Mucosa of gallbladder (tissue), 1 donor: ENCODE measurements at places on chromosomes 1 and 21. TPM values are rescaled to one million over a fixed set of nuclear protein-coding genes. Genes with fewer than 3 reads are reported as not detected.
A peak's percentile ranks its signal among the peaks of the same experiment; 100 is the strongest.

DNA sequence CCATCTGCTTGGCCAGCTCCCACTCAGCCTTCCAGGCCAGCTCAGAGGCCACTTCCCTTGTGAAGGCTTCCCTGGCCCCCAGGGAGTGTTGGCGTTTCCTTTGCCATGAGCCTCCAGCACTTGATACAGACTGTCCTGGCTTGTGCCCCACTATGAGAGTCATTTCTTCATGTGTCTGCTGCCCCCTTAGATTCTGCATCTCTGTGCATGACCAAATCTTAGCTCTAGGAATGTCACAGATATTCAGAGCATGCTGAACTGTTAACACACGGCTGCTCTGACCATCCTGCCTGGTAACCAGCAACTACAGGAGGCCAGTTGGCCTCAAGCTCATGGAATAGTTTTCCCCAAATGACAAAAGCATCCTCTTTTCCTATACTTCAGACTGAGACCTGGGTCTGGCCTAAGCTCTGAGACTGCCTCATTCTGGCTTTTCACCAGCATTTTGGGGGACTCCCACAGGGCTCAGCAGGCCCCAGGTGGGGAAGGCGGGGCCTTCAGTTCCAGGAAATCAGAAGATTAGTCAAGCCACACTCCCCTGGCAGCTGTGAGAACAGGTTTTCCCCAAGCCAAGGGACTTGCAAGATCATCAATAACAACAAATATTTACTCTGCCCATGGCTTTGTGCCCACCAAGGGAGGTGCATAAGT lies 182.6 kb upstream of the EDN2 start:
- no peak for DNase-seq

The SYT14 gene
- 0.06 TPM for total RNA-seq

GRCh38 chr21:44556879-44557278 lies 1.7 kb downstream of the KRTAP10-3 start:
- no peak for DNase-seq

The SPAG17 gene
- 2.7 TPM for total RNA-seq

DNA sequence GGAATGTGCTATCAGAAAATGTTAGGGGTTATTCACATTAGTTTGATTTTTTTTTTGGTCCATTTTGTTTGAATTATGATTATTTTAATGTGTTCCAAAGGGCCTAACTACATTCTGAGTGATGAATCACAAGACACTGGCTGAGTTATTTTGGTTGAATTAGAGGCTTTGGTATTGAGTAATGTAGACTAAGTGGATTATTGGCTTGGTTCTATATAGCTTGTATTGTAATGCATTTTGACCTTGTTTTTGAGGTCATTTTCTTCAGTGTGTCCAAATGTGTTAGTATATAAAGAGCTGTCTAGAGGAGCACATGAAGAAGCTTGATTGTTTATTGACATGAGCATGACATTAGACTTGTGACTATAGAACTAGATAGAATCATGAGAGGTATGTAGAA lies 3.4 kb downstream of the ZNF326 start:
- DNase-seq = no peak

GRCh38 chr21:38646213-38646837 lies 148.0 kb upstream of the ERG start:
- DNase-seq = no peak

The MAP3K6 gene
- total RNA-seq = 50.9 TPM

The KIAA1614 gene
- total RNA-seq = 7.7 TPM

The ANGPTL1 gene
- total RNA-seq = 24.2 TPM

DNA sequence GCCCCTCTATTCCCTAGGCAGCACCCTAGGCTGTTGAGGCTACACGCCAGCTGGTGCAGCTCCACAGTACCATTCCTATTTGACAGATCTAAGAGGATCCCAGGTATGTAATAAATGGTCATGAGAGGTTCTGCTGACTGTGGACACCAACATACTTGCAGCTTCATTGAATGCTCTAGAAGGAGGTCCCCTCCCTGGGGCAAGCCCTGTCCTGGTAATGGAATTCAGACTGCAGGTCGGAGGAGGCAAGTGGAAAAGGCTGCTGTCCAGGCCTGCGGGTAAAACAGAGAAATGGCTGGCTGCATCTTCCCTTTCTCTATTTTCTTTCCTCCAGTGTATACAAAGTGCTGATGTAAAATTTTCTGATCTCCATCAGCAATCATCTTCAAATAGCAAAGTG lies 66.1 kb upstream of the ZNF648 start:
- DNase-seq = no peak

- no peak for DNase-seq
These were observed 90.0 kb downstream of the VWA5B1 start for GRCh38 chr1:20380616-20381035.

DNA sequence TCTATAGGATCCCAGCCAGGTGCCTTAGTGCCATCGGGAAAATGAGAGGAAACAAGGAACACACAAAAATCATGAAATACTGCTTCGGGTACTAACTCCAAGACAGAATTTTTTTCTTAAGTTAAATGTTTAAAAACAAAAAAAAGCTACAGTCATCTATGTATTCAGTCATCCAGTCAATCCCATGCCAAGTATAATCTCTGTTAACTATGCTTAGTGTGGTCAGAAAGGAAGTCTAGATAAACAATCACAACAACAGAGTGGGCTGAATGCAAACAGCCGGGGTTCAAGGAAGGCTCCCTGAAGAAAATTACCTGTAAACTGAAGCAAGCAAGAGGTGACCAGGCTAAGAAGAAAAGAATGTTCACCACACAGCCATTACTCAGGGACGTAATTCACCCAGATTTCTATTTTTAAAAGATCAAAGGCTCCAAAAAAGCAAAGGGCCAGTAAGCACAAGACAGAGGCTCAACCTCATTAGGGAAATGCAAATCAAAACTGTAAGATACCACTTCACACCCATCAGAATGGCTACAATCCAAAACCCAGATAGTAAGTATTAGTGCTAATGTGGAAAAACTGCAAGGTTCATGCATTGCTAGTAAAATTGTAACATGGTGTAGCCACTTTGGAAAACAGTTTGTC lies 53.0 kb downstream of the RERE start:
- no peak for DNase-seq

GRCh38 chr1:93805027-93805610 lies 73.9 kb downstream of the DNTTIP2 start:
- DNase-seq = no peak

DNA sequence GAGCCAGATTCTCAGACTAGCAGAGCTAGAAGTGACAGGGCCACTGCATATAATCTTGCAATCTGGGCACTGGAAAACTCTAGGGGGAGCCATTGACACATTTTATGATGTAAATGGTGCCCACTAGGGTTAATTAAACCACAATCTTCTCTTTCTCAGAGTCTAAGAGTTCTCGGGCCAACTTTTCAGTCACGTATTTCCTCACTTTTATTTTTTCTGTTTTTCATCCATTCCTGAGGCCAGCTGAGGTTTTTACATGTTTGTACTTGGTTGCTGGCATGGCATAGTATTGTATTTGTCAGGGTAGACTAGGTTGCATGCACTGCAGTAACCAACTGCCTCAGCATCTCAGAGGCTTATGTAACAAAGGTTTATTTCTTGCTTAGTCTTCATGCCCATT lies 138.2 kb downstream of the ZNF326 start:
- DNase-seq = peak; percentile 31

GRCh38 chr1:226506921-226507320 lies 41.6 kb upstream of the STUM start:
- no peak for DNase-seq

DNA sequence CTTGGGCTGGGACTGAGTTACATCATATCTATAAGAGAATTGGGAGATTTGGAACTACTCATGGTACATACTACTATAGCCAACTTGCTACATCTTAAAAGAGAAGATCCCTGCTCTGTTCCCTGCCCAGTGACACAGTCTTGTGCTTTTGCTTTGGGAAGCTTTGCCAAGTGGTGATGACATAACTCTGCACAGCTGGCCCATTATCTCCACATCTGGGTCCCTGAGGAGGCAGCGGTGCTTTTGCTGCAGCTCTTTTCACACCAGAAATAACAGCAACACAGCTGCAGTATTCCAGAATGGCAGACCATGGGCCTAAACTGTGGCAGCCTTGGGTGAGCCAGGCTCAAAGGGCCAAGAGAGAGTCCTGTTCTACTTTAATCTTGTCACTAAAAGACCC lies 296.0 kb downstream of the HHAT start:
- DNase-seq = no peak

- no peak for DNase-seq
These were observed 25.3 kb downstream of the F13B start for GRCh38 chr1:197041486-197042353.

The TMEM81 gene
- total RNA-seq = 3.8 TPM

- no peak for DNase-seq
These were observed 634 bp downstream of the MYCBP start for GRCh38 chr1:38872401-38873026.

GRCh38 chr1:156677616-156678596 lies 699 bp upstream of the NES start:
- peak; percentile 63 for DNase-seq

DNA sequence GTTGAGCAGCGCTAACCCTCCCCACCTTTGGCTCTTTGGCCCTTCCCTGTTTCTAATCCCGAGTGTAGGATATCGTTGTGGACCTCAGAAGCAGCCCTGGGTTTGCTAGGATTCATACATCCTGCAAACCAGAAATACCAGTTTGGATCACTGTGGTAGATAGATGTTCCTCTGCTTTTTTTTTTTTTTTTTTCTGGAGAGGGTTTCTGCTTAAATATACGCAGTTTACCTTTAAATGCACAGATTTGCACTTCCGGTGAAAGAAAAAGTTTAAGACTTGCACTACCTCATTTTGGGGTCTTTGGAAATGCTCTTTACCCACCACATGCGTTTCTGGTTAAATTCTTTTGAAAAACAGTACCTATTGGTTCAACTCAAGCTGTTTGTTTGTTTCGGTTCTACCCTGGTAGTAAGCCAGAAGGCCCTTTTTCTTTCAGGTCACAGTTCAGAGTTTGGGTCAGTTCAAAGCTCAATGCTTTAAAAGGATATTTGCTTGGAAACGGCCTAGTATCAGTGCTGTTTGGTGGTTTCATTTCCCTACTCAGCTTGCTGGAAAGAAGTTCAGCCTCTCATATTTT lies 908 bp downstream of the DDI2 start:
- no peak for DNase-seq

The KCNE2 gene
- not detected for total RNA-seq

GRCh38 chr1:181514298-181515290 lies 31.3 kb downstream of the CACNA1E start:
- no peak for DNase-seq

- DNase-seq = peak; percentile 53
These were observed 80.3 kb downstream of the LRIG2 start for GRCh38 chr1:113153116-113153803.

- DNase-seq = no peak
These were observed 273.7 kb upstream of the AJAP1 start for GRCh38 chr1:4380564-4381168.

The MIXL1 gene
- total RNA-seq = not detected

The TAS1R1 gene
- 0.49 TPM for total RNA-seq

The RGSL1 gene
- not detected for total RNA-seq

DNA sequence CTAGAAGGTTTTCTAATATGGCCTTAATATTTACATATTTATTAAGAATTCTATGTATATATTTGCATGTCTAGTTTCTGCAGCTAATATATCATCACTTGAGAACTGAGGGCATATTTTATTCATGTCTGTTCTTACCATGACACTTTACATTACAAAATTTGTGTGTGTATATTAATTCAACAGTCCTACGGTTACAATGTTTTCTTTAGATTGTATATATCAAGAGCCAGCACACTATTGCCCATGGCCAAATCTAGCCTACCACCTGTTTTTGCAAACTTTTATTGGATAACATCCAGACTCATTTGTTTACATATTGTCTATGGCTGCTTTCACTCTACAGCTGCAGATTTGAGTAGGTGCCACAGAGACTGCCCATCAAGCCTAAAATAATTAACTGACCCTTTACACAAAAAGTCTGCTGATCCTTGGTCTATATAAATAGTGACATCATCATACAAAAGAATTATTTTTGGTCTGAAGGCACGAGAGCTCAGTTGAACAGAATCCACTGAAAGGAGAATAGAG lies 577.4 kb upstream of the PBX1 start:
- no peak for DNase-seq

The KCNAB2 gene
- total RNA-seq = 16.1 TPM

DNA sequence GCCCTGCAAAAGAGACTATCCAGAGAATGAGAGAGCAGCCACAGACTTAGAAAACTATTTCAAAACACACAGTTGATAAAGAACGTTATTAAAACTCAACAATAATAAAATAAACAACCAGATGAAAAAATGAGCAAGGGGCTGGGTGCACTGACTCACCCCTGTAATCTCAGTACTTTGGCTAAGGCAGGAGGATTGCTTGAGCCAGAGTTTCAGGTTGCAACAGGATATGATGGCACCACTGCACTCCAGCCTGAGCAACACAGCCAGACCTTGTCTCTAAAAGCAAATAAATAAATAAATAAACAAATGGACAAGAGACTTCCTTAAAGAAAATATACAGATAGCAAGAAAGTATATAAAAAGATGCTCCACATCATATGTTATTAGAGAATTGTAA lies 144.6 kb downstream of the LRRIQ3 start:
- no peak for DNase-seq

DNA sequence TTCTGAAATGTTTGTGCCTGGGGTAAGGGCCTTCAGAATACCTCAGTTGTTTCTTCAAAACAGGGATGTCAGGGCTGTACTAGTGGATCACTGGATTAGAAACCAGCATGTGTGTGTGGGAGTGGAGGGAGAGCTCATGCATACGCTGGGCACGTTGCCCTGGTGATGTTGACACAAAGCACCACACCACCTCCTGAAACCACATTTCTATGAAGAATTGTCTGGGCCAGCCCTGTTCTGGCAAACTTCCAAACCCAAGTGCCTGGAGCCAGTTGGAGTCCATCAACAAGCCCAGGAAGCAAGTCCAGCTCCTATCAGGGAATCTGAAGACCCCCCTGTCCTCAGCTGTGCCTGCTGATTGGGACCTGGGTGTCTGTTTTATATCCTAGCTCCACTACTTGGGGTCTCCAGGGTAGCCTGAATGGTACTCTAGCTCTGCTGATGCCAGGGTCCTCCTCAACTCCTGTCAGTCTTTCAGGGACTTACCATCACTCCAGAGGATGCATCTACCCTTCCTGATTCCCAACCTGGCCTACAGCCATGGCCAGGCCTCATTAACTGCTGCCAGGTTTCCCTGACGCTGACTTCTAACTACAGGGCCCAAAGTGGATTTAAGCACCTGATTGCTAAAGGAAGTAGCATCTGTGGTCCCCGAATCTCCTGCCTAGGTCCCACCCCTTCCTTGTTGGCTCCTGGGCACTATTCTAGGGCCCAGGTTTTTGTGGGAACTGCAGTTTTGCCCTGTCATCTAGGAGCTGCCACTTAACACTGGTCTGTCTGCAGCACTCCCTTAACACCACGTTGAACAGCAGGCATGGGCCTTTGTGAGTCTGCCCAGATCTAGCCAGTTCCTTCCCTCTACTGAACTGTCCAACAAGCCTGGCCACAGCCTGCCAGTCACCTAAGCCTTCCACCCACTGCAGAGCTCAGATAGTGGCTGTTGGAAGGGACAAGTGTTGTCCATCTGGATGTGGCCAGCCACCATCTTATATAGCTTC lies 45.5 kb downstream of the LPAR3 start:
- DNase-seq = peak; percentile 92

DNA sequence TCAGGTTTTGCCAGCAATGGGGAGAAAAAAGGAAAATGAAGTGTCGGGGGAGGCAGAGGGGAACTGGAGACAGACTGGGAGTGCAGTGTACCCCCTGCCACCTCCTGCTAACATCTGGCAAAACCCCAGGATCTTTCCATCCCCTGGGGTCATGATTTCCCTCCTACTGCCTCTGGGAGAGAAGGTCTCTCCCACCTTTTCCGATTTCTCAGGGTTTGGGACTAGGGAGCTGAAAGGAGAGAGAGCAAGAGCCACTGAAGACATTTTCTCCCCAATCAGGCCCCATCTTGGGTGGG lies 5.1 kb downstream of the FHL3 start:
- DNase-seq = no peak

The ZNF683 gene
- total RNA-seq = 2.9 TPM

GRCh38 chr1:208820580-208821212 lies 576.5 kb upstream of the PLXNA2 start:
- no peak for DNase-seq
